ENCODE measurements at places on chromosomes 13 and 19.

DNA sequence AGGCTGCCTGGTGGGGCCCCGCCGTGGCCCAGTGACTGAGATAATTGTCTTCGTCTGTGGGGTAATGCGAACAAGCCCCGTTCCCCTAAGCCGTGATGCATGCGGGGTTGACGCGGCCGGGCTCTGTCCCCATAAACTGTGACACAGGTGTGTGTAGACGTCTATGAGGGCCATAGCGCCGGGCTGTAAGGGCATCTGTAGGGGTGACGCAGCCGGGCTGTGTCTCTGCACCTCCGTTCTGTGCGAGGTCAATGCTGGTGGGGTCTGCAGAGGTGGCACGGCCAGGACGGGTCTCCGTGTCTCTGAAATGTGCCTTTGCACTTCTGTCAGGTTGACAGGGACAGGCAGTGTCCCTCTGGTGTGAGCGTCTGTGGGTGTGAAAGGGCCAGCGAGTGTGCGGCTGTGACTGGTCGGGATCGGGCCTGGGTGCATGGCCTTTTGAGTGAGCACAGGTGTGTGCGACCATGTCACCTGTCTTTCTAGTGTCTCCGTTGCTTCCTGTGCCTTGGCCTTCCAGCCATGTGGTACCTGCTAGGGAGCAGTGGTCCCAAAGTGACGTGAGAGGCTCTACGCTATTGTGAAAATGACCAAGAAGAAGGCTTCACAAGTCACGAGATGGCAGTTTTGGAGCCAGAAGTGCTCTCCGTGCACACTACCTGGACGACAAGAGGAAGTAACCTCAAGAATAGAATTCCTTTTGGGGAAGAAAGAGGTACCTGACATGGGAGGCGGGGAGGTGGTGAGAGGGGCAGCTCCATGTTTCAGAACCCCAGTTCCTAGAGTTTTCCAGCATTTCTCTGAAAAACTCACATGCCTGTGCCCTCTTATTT is 16.4 kb upstream of the ZNF331 start:
- no peak for DNase-seq

DNA sequence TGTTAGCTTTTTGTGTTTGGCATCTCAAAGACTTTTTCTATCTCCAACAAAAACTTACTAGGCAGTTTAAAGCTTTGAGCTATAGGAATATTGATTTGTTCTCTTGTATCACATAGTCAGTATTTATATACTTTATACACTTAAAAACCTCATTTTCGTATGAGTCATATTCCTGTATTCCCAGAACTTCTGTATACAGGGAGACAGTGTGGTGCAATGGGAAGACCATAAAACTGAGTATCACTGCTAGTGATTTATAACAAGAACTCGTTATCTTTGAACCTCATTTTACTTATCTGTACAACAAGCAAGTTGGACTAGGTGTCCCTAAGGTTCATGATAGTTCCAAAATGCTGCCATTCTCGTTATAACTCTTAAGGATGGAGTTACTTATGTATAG is 6.3 kb downstream of the GPR180 start:
- DNase-seq, result no peak

DNA sequence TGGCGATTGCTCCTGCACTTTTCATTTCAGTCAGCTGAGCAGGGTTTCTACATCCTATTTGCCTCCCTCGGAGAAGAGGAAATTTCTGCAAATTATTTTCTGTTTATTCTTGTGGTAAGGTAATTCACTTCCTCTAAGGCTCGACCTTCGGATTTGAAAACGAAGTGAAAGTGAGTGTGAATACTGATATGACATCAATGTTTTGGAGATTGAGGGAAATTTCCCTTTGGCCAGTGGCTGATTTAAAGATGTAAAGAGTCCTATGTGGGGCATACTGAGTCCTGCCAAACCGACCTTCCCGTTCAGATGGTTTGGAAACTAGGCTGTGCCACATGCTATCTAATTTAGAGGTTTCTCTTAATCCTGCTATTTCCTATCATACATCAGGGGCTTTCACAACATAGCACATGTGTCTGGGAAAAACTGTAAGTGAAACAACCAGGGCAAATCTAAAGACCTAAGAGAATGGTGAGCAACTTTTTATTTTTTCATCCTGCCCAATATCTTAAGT is 112.3 kb downstream of the POSTN start:
- no peak for DNase-seq

- no peak for DNase-seq
Measured at GRCh38 chr19:42474743-42475142, 32.0 kb upstream of the CXCL17 start.

DNA sequence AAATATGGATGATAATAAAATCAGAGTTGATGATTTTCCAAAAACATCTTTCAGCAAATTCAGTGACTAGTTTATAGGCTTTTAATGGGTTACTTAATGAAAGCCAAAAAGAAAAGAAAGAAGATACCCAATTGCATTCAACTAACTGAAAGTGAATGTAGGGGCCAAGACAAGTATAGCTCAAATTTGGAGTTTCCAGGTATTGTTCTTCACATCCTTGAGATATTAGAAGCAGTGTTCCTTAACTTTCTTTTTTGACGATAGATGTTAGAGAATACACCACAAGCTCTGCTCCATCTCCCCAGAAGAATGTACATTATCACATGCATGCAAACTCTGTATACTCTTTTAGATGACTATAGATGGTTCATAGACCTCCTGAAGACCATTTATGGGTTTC is 43.6 kb downstream of the PDS5B start:
- DNase-seq, result no peak

- DNase-seq, result no peak
Measured at GRCh38 chr19:50728084-50728737, 5.0 kb downstream of the CLEC11A start.

DNA sequence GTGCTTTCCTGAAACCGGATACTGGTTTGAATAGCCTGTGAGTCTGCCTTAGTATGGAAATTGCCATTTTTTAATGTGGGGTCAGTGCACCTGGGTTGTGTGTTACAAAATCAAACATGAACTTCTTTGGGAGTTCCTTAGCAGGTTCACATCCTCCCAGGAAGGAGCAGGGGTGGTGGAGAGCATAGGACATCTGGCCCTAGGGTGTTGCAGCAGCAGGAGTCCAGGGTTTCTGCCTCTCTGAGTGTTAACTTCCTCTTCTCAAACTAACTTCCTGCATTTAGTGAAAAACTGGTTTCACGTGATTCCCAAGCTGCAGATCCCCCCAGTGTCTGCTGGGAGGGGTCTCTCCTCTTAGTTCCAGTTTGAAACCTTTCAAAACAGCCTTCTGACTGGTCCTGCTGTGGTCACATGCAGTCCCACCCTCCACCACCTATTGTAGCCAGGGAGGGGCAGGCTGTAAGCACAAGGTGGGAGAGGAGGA is 7.2 kb downstream of the RNASEH2B start:
- no peak for DNase-seq

GRCh38 chr19:35556846-35557538 is 6.5 kb downstream of the ATP4A start:
- no peak for DNase-seq

GRCh38 chr19:4198467-4199126 is 16.1 kb downstream of the ANKRD24 start:
- no peak for DNase-seq

- no peak for DNase-seq
Measured at GRCh38 chr13:42170029-42170428, 101.9 kb upstream of the AKAP11 start.

GRCh38 chr13:26051231-26051656 is 572 bp downstream of the SHISA2 start:
- DNase-seq, result no peak
